GM12864 (cell line): ENCODE measurements at places on chromosomes 12 and 14.

- DNase-seq, result no peak
Observed at GRCh38 chr14:69921052-69921451, 41.8 kb downstream of the SMOC1 start.

DNA sequence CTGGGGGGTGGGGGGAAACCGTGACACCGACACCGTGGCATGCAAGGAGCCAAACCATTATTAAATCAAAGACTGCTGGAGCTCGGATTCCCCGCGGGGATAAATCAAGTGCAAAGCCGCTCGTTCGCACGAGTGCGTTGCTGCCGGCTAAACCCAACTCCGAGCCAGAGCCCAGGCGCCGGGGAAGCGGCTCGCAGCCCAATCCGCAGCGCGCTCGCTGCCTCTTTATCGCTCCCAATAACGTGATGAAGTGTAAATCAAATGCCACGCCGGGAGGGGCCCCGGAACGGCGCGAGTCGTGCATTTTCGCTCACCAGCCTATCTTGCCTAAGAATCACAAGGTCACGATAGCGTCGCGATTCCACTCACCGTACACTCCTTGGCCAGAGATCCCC is 1.3 kb downstream of the MDGA2 start:
- DNase-seq, result no peak

DNA sequence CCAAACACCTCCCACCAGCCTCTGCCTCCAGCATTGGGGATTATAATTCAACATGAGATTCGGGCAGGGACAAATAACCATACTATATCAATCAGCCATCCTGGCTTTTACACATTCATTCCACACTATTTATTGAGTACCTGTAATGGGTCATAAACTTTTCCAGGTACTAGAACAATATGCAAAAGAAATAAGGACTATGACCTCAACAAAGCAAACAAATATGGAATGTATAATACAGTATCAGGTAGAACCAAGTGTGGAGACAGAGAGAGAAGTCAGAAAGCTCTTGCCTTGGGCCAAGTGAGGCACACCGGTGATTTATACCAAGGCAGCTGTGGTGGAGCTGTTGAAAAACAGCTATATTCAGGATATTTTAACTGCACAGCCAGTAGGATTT is 116.3 kb downstream of the TSPAN8 start:
- no peak for DNase-seq

- no peak for DNase-seq
Observed at GRCh38 chr14:92848887-92849286, 54.8 kb downstream of the GOLGA5 start.

GRCh38 chr12:53998110-53998899 is 1.7 kb upstream of the HOXC9 start:
- no peak for DNase-seq

GRCh38 chr12:2845280-2845679 is 10.4 kb upstream of the NRIP2 start:
- no peak for DNase-seq

DNA sequence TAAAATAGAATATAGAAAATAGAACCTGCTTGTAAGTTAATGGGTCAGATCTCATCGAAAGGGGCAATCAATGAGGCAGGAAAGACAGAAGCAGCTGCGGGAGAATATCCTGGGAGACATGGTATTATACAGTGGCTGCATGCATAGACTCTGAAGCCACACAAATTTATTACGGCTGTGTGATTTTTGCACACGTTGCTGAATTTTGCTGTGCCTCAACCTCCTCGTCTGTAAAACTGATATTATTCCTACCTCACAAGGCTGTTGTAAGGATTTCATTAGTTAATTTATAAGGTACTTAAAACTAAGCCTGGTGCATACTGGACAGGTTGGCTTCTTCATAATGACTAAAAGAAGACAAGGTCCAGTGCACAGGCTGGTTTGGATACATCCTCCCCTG is 52.3 kb downstream of the ARMH4 start:
- no peak for DNase-seq

GRCh38 chr12:18430425-18431048 is 169.2 kb downstream of the PIK3C2G start:
- no peak for DNase-seq
